ENCODE measurements at places on chromosomes 5 and 9.
A peak's percentile ranks its signal among the peaks of the same experiment; 100 is the strongest.

DNA sequence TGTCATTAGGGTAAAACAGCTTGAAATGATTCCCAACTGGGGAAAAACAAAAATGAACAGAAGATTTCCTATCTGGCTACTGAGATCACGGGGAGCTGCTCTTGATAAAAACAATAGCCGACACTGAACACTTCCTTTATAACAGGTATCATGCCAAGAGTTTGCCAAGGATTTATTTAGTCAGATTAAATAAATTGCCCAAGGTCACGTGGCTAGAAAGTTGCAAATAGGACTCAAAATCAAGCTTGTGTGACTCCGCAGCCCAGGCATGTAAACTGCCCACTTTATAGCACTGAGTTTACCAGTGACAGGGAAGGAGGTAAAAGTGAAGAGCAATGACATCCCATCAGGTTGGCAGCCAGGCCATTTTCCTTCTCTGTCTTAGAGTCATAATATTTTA lies 120.7 kb upstream of the ZNF618 start:
- DNase-seq: no peak

GRCh38 chr5:139094154-139095131 lies 103.7 kb downstream of the SIL1 start:
- no peak for DNase-seq

DNA sequence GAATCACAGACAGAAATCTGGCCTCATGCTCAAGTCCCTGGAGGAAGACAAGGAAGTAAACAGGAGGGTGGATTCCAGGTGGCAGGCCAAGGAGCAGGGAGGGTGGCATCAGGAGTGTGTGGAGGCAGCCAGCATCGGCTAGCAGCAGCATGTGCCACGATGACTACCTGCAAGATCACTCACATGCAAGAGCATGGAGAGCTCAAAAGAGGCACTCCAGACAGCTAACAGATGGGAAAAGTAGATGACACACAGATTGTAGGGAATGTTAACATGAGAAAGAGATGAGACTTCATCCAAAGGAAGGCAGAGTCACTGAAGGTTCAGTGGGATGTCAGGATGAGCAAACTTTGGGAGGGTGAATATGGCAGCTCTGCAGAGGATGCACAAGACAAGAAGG lies 104.3 kb downstream of the SEMA5A start:
- DNase-seq: no peak

GRCh38 chr5:170974461-170974860 lies 112.6 kb downstream of the RANBP17 start:
- DNase-seq: no peak

DNA sequence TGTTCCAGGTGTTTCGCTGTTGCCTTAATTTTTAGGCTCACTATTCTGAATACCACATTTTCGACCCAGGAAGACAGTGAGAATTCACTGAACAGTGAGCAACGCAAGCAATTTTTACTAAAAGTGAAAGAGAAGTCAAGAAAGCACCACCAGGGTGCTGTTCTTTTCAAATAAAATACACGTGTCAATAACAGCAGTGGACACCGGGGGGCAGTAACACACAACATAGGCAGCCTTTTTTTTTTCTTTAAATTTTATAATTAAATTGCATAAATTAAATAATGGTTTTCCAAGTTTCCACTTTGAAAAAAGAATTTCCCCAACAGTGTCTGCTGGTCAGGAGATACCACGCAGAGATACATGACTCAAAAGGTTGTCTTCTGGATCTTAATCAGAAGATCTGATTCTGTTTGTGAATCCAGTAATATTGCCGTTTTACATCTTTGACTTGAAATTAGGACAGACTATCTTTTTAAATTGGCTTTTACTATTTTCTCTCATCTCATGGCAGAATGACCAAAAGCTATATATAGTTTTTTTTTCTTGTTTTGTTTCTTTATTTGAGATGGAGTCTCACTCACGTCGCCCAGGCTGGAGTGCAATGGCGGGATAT lies 47.1 kb upstream of the SH3GL2 start:
- peak; percentile 26 for DNase-seq

- DNase-seq: no peak
Measured at GRCh38 chr5:122978068-122978467, 58.5 kb downstream of the PPIC start.

- no peak for DNase-seq
Measured at GRCh38 chr5:54135042-54135441, 175.3 kb downstream of the ARL15 start.

GRCh38 chr9:113387560-113388230 lies 10.9 kb upstream of the HDHD3 start:
- no peak for DNase-seq

DNA sequence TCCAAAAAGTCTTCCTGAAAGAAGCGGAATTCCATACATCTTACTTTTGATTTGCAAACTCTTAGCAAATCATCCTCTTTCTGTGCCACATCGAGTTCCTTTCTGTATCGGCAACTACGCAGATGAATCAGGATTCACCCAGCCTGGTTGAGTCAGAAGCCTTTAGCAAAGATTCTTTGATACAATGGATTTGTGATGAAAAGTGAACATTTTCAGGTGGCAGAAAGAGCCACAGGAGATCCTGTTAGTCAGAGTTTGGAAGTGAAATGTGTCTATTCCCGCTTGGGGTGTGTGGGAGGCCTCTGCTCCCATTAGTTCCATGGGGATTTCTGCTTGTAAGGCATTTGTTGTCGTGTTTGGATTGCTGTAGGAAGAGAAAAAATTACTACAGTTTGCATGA lies 351.8 kb upstream of the WWC1 start:
- DNase-seq: no peak

Measured in urinary bladder (tissue), 4 donors.